ENCODE measurements at places on chromosomes 2 and 18. TPM values are rescaled to one million over a fixed set of nuclear protein-coding genes. Genes with fewer than 3 reads are reported as not detected.
A peak's percentile ranks its signal among the peaks of the same experiment; 100 is the strongest.

The CDKL4 gene
- total RNA-seq: 0.16 TPM

The NOSTRIN gene
- total RNA-seq: not detected

The CNGA3 gene
- not detected for total RNA-seq

The CXCR1 gene
- not detected for total RNA-seq

The LRPPRC gene
- total RNA-seq: 189 TPM

The NEMP2 gene
- 25.1 TPM for total RNA-seq

The CYS1 gene
- not detected for total RNA-seq

DNA sequence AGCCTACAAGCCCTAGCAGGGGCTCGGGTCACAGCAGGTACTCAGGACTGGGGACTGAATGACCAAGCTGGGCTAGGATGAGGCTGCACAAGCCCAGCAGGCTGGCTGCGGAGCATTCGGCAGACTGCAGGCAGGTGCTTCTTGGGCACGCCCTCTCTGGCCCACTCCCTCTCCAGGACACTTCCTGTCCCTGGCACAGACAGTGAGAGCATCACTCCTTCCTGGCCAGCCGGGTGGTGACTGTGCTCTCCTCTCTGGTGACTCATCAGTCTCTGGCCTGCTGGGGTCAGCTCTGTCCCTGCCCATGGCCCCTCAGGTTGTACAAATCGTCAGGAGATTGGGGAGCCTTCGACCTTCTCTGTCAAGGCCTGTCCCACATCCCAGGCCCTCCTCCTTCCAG is 22.5 kb downstream of the C1QL2 start:
- H3K4me1 ChIP-seq: no peaks in the 10 kb centered on the region
- H3K27me3 ChIP-seq: peaks cover 10% of the 10 kb centered on the region
- no peak for DNase-seq
- H3K4me3 ChIP-seq: no peak overlapping the region
- no peak overlapping the region for H3K27ac ChIP-seq
- no peaks in the 10 kb centered on the region for H3K36me3 ChIP-seq

DNA sequence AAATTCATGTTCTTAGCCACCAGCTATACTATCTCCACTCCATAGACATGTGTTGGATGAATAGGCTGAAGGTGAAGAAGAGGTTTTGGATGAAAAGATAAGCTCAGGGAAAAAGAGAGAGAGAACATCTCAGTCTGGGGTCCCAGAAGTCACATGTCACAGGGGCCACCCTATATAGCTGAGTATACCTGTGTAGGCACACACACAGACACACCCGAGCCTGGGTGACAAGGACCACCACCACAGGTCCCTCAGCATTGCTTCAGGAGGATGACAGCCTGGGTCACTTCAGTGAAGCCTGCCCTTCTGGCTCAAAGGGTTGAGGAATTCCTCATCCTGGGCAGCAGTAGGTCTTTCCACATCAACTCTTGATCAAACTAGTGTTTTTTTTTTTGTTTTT is 56.2 kb downstream of the POLR1A start:
- H3K27ac ChIP-seq: no peak overlapping the region
- H3K36me3 ChIP-seq: peaks cover 63% of the 10 kb centered on the region
- H3K27me3 ChIP-seq: no peaks in the 10 kb centered on the region
- no peaks in the 10 kb centered on the region for H3K4me1 ChIP-seq
- DNase-seq: no peak
- H3K4me3 ChIP-seq: no peak overlapping the region

- no peak for DNase-seq
- no peaks in the 10 kb centered on the region for H3K4me1 ChIP-seq
- H3K36me3 ChIP-seq: no peaks in the 10 kb centered on the region
- H3K4me3 ChIP-seq: no peak overlapping the region
Observed at GRCh38 chr18:43275546-43275945, 1.7 kb downstream of the SYT4 start.

- H3K36me3 ChIP-seq: no peaks in the 10 kb centered on the region
- peaks cover 1% of the 10 kb centered on the region for H3K27me3 ChIP-seq
- H3K4me1 ChIP-seq: no peaks in the 10 kb centered on the region
- H3K4me3 ChIP-seq: no peak overlapping the region
- H3K27ac ChIP-seq: no peak overlapping the region
Observed at GRCh38 chr18:34965108-34965507, 76.1 kb upstream of the MAPRE2 start.

DNA sequence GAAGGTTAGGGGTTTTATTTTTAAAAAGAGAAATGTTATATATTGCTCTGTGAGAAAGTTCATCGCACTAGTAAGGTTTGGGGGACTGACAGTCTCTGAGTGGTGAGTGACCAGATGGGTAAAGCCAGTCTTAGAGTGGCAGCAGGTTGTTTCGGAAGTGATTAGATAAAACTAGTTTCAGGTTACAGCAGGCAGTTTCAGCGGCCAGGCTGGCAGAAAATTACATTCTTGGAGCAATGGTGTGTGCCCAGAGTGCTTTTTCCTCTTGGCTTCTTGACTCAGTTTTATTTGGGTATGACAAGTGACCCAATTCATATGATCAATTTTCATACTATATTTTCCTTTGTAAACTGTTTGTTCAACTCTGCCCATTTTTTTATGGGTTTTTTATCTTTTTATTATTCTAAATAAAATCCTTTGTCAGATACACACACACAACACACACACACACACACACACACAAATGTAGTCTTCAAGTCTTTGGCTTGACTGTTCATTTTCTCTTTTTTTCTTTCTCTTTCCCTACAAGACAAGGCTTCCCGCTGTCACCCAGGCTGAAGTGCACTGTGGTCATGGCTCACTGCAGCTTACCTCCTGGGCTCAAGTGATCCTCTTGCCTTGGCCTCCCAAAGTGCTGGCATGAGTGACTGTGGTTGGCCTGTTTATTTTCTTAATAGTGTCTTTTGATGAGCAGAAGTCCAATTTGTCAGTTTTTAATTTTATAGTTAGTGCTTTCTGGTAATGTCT is 30.9 kb downstream of the RALBP1 start:
- H3K4me1 ChIP-seq: peaks cover 18% of the 10 kb centered on the region
- no peaks in the 10 kb centered on the region for H3K27me3 ChIP-seq
- peaks cover 19% of the 10 kb centered on the region for H3K36me3 ChIP-seq
- H3K4me3 ChIP-seq: no peak overlapping the region

GRCh38 chr2:112691881-112692281 is 28.9 kb upstream of the NT5DC4 start:
- peak overlapping the region; percentile 61 for H3K27ac ChIP-seq
- no peaks in the 10 kb centered on the region for H3K27me3 ChIP-seq

GRCh38 chr2:56444339-56444738 is 260.5 kb downstream of the CCDC85A start:
- no peaks in the 10 kb centered on the region for H3K4me1 ChIP-seq
- H3K4me3 ChIP-seq: no peak overlapping the region
- H3K27ac ChIP-seq: no peak overlapping the region
- H3K27me3 ChIP-seq: no peaks in the 10 kb centered on the region
- H3K36me3 ChIP-seq: no peaks in the 10 kb centered on the region

GRCh38 chr2:54845094-54845493 is 121.6 kb downstream of the EML6 start:
- DNase-seq: no peak
- no peak overlapping the region for H3K4me3 ChIP-seq

GRCh38 chr2:211665299-211665698 is 873.3 kb downstream of the ERBB4 start:
- H3K36me3 ChIP-seq: no peaks in the 10 kb centered on the region
- no peak overlapping the region for H3K4me3 ChIP-seq
- no peak overlapping the region for H3K27ac ChIP-seq
- H3K4me1 ChIP-seq: no peaks in the 10 kb centered on the region

GRCh38 chr18:11219571-11219970 is 70.2 kb upstream of the PIEZO2 start:
- no peak for DNase-seq
- H3K27me3 ChIP-seq: peaks cover 3% of the 10 kb centered on the region
- H3K4me1 ChIP-seq: no peaks in the 10 kb centered on the region
- no peaks in the 10 kb centered on the region for H3K36me3 ChIP-seq
- no peak overlapping the region for H3K4me3 ChIP-seq

DNA sequence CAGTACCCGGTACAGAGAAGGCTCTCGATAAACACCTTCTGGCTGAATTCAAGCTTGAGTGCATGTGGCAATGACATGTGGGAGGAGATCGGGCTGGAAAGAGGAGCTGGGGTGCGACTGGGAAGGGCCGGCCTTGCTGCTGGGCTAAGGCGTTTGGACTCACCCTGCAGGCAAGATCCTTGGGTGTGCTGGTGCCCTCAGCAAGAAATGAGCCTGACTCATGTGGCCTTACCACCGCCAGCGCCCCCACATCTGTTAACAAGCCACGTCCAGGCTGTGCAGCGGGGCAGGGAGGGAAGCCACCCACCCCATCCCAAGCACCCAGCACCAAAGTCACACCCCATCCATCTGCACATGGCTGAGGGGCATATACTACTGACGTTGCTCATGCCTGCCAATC is 1.3 kb downstream of the HS1BP3 start:
- DNase-seq: no peak
- H3K36me3 ChIP-seq: no peaks in the 10 kb centered on the region
- H3K4me1 ChIP-seq: peaks cover 22% of the 10 kb centered on the region
- H3K4me3 ChIP-seq: peak overlapping the region; percentile 78

DNA sequence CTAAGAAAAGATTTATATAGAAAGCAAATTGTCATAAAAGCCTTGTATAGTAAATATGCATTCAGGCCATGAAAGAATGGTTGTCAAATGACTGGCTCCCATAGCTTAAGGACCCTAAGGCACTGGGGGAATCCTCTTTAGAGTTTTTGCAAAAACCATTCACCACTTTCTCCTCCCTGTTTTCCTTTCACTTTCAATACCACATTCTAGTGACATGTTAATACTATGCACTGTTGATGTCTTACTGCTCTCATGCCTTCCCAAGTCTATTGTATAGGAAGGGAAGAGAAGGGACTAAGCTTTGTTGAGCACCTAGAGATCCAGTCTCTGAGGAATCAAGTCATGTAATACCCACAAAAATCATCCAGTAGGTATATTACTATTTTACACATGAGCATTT is 383.0 kb upstream of the LRRTM1 start:
- no peaks in the 10 kb centered on the region for H3K4me1 ChIP-seq
- no peak for DNase-seq
- H3K4me3 ChIP-seq: no peak overlapping the region
- no peaks in the 10 kb centered on the region for H3K27me3 ChIP-seq

GRCh38 chr2:11498543-11499034 is 32.6 kb upstream of the E2F6 start:
- peak; percentile 29 for DNase-seq
- no peaks in the 10 kb centered on the region for H3K36me3 ChIP-seq
- no peak overlapping the region for H3K27ac ChIP-seq

GRCh38 chr2:134610871-134611270 is 107.9 kb downstream of the TMEM163 start:
- no peaks in the 10 kb centered on the region for H3K4me1 ChIP-seq
- no peak overlapping the region for H3K27ac ChIP-seq
- H3K4me3 ChIP-seq: no peak overlapping the region
- H3K27me3 ChIP-seq: no peaks in the 10 kb centered on the region
- H3K36me3 ChIP-seq: peaks cover 6% of the 10 kb centered on the region

- peaks cover 7% of the 10 kb centered on the region for H3K36me3 ChIP-seq
- peaks cover 27% of the 10 kb centered on the region for H3K4me1 ChIP-seq
- DNase-seq: peak; percentile 24
Observed at GRCh38 chr2:207770602-207771404, 1.1 kb upstream of the FZD5 start.

DNA sequence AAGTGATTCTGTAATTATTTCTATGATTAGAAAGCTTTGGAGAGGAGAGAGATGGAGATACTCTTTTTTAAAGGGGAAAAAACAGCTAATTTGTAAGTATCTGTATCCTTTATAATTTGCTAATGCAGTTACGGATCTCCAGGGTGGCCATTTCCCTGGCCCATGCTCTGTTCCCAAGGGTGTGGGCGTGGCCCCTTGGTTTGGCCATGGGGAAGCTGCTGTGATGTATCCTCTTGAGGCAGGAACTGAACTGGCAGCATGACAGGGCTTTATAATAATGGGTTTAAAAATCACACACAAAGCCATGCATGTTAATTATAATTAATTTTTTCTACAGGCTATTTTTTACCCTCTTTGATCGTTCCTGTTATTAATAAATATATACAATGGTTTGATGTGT is 27.0 kb downstream of the TRAPPC12 start:
- H3K4me3 ChIP-seq: no peak overlapping the region
- no peaks in the 10 kb centered on the region for H3K27me3 ChIP-seq
- peaks cover 33% of the 10 kb centered on the region for H3K36me3 ChIP-seq
- no peak for DNase-seq
- H3K4me1 ChIP-seq: peaks cover 6% of the 10 kb centered on the region

GRCh38 chr2:16197504-16198147 is 257.3 kb downstream of the MYCN start:
- no peaks in the 10 kb centered on the region for H3K27me3 ChIP-seq
- H3K27ac ChIP-seq: no peak overlapping the region
- no peak for DNase-seq
- no peaks in the 10 kb centered on the region for H3K36me3 ChIP-seq
- no peaks in the 10 kb centered on the region for H3K4me1 ChIP-seq

DNA sequence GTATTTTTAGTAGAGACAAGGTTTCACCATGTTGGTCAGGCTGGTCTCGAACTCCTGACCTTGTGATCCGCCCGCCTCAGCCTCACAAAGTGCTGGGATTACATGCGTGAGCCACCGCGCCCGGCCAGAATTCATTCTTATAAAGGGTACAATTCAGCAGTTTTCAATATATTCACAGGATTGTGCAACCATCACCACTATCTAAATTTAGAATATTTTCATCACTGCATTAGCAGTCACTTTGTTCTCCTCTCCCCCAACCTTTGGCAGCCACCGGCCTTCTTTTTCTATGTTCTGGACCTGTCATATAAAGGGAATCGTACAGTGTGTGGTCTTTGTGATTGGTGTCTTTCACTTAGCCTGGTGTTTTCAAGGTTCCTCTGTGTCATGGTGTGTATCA is 40.7 kb downstream of the TCF7L1 start:
- H3K27ac ChIP-seq: no peak overlapping the region
- no peaks in the 10 kb centered on the region for H3K4me1 ChIP-seq
- no peak for DNase-seq
- no peaks in the 10 kb centered on the region for H3K36me3 ChIP-seq
- peaks cover 7% of the 10 kb centered on the region for H3K27me3 ChIP-seq

GRCh38 chr2:19140463-19141208 is 217.8 kb downstream of the OSR1 start:
- H3K4me3 ChIP-seq: no peak overlapping the region
- H3K4me1 ChIP-seq: no peaks in the 10 kb centered on the region
- H3K36me3 ChIP-seq: no peaks in the 10 kb centered on the region
- H3K27ac ChIP-seq: no peak overlapping the region
- no peaks in the 10 kb centered on the region for H3K27me3 ChIP-seq
- no peak for DNase-seq

DNA sequence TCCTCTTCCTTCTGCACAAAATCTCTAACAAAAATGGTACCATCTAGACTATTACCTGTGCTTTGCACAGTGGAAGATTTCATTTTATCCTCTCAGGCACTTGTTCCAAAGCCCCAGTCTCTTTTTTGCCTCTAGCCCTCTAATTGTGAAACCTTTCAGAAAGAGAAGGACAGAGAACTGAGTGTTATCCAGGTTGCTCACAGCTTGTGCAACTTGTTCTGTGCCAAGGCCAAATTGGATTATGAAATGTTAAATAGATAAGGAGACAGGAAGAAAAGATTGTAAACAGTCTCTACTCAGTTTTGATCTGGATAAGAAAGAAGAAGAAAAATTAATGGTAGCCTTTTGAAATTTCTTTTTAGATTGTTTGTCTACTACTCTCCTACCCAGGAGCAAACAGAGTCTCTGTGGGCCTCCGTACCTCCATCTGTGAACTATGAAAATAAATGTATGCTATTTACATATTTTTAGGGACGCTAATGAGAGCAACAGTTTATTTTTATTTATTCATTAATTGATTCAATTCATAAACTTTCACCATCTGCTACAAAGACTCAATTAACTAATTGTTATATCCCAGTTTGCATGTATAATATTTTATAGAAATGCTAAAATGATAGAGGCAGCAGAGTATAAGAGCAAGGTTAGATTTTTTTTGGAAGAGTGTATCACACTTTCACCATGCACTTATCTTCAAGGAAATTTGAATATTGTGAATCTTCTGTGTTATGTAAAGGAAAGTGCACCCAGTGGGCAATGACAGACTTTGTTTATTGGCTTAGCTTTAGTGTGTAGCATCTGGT is 339.0 kb upstream of the ETAA1 start:
- no peak overlapping the region for H3K27ac ChIP-seq
- no peak for DNase-seq
- H3K4me1 ChIP-seq: no peaks in the 10 kb centered on the region
- no peaks in the 10 kb centered on the region for H3K36me3 ChIP-seq

All from activated CD4-positive, alpha-beta T cell treated with anti-CD3 and anti-CD28 coated beads for 36 hours (primary cell).